ENCODE measurements at places on chromosomes 6 and 20.

GRCh38 chr20:10385850-10386544 is 48.0 kb downstream of the MKKS start:
- no peak for DNase-seq

DNA sequence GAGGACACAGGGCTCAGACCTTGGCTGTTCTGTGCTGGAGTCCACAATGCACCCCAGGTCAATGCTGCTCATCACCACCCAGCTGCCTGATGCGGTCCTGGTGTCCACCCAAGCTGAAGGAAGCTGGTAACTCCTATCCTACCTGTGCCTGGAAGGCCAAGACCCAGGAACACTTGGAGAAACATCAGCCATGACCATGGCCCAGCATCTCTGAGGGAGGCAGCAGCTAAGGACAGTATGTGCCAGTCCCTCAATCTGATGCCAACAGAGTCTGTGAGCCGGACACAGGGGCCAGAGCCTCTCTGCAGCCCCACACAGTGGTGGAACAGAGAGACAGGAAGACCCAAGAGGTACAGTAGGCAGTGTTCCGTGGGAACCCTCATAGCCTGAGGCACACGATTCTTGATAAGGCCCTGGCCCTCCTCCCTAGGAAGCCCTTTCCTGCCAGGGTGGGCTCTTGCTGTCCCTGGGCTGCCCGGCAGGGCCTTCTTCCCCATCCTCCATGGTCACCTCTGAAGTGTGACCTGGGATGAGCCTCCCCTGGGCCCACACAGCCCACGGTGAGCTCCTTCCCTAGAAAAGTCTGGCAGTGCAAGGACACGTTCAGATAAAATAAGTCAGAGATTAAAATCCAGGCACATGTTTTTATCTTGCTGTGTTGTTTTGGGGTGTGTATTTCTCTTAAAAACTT is 170.7 kb downstream of the THBS2 start:
- no peak for DNase-seq

DNA sequence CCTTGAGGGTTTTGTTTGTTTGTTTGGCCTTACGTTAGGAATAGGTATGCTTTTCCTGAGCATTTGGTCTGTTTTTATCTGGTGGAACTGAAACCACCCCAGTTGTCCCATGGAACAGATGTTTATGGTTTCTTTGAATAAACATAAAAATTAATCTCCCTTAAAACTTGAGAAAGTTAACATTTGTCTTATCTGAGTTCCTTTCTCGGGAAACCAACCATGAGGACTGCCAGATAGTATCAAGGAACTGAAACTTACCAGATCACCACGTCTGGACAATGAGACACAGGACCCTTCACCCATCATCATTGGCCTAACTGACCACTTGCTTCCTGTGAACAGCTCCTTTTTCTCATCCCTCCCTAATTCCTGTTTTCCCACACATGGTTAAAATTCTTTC is 15.3 kb upstream of the HECA start:
- no peak for DNase-seq

DNA sequence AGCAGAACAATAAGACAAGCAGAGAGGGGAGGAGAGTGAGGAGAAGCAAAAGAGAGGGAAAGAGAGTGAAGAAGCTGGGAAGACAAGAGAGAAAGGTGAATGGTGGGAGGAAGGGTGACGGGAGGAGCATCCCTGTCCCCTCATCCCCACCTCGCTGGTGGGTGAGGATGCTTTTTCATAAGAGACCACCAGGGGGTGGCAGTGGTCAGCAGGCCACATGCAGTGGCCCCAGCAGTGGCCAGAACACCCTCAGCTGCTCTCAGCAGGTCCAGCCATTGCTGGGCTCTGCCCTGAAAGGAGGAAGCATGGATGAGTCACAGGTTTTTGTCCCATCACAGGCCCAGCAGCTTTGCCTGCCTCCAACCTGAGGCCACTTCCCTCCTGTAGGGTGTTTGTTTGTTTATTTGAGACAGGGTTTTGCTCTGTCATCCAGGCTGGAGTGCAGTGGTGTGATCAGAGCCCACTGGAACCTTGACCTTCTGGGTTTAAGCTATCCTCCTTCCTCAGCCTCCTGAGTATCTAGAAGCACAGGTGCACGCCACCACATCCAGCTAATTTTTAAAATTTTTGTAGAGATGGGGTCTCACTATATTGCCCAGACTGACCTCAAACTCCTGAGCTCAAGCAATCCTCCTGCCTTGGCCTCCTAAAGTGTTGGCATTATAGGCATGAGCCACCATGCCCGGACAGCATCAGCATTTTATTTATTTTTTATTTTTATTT is 24.0 kb downstream of the FGD2 start:
- DNase-seq = no peak

DNA sequence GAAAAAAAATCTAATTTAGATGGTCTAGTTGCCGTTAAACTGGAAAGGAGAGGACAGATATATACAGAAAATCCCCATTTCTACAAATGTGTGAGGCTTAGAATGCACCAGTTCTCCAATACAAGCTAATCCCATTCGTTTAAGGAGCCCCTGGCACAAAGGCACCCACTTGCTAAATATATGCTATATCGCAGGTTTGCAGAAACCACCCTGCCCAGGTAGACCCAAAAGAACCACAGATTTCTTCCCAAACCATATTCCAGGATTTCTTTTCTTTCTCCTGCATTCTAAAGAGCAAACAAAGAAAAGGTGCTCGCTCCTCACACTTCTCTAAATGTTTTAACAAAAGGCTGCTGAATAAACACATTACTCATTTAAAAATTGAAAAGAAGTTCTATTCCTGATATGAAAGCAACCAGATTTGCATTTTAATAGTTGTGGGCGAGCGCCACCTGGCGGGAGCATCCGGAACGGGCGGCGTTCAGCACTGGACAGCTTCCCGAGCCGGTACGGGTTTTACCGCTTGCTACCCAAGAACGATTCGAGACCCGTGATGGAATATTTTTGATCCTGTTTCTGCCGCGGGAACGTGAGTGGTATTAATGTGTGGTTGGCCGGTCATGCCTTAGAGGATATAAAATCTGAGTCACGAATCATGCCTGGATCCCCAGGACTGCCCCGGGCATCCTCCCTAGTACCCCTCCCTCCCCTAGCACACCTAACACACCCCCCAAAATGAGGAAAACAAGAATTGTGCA is 2.1 kb downstream of the PTPRT start:
- no peak for DNase-seq

DNA sequence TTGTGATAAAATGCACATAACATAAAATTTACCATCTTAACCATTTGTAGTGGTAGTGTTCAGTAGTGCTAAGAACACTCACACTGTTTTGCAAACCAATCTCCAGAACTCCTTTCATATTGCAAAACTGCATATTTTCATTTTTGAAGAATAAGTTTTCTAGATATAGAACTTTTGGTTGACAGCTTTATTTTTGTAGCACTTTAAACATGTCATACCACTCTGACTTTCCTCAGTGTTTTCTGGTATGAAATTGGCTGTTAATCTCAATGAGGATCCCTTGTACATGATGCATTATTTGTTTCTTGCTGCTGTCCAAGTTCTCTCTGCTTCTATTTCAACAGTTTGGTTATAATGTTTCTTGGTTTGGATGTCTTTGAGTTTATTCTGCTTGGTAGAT is 45.1 kb upstream of the MICB start:
- no peak for DNase-seq

- no peak for DNase-seq
These were observed 376.0 kb upstream of the AGPAT4 start for GRCh38 chr6:161649841-161650240.
